ENCODE measurements at places on chromosomes 4 and X.

GRCh38 chr4:181350615-181351415 is 892.4 kb upstream of the TENM3 start:
- DNase-seq: no peak

- no peak for DNase-seq
Observed at GRCh38 chr4:140070973-140071372, 83.0 kb downstream of the MAML3 start.

DNA sequence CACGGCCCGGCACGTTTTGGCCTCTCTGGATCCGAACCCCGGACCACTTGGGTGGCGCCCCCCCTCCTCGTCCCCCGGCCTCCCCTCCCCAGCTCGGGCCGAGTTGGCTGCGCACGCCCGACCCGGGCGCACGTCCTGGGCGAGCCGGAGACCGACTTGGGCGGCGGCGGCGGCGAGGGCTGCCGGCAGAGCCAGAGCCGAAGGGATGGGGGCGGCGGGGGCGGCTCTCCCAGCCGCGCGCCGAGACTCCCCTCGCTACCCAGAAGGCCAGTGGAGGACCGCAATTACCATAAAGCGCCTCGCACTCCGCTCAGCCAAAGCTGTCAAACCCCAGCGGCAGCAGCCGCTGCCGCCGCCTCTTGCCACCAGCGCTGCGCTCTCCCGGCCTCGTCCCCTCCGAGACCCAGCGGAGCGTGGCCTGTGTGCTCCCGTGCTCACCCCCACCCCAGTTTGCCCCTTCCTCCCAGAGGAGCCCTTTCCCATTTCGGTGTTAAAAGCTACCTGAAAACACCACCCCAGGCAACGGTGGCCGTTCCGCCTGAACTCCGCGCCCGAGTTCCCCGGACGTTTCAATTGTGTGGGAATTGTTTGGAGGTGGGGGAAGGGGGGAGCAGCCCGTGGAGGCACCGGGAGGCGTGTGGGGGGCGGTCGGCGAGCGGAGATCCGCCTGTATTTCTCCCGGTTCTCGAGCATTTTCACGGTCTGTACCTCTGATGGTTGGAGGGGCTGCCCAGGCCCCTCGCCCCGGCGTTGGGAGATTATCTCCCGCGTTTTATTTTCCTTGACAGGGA is 701 bp upstream of the BCOR start:
- peak; percentile 80 for DNase-seq

GRCh38 chrX:147351644-147352043 is 537.1 kb upstream of the CXorf51A start:
- DNase-seq: no peak

DNA sequence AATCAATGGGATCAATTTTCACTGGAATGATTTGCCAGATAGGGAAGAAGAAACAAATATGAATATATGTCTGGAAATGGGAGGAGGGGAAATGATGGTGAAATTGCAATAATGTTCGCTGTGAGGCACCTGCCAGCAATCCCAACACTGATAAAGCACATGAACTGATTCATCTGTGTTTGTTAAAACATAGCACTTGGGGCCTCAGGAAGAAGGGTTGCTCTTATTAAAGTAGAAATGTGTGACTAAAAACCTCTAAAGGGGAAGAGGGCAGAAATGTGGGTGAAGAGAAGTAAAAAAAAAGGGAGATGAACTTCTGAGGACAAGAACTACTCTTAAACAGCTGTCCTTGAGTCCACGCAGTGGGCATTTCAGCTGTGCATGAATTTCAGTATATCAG is 101.4 kb downstream of the C4orf51 start:
- no peak for DNase-seq

- DNase-seq: no peak
Observed at GRCh38 chr4:75741027-75741426, 16.6 kb downstream of the USO1 start.

DNA sequence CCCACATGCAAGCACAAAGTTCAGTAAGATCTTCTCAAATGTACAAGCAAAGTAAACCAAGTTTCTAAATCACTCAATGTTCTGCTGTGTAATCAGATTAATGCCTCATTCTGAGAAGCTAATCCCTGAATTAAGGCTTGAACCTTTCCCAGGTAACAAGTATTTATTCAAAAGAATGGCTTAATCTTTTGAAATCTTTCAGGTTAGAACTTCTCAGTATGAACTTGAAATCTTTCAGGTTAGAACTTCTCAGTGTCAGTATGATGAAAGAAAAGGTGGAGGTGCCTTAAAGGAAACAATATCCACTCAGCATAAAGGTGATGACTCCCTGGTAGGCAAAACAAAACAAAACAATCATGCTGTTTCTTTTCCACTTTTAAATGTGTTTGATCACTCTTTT is 29.0 kb downstream of the TMPRSS11B start:
- DNase-seq: no peak

DNA sequence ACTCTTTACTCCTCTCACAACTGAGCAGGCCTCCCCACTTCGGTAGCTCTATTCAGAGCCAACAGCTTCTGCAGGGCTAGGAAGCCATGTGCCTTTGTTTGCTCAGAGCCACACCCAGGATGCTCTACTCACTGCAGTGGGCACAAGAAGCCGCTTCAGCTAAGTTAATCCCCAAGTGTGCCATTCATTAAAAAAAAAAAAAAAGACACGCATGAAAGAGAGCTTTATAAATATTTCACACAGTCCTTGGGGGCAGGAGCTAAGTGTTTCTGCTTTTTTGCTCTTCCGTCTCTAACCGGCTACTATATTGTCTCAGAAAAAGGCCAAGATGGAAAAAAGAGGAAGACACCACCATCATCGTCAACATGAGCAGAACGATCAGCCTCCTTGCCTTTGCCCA is 8.1 kb downstream of the CRMP1 start:
- no peak for DNase-seq

DNA sequence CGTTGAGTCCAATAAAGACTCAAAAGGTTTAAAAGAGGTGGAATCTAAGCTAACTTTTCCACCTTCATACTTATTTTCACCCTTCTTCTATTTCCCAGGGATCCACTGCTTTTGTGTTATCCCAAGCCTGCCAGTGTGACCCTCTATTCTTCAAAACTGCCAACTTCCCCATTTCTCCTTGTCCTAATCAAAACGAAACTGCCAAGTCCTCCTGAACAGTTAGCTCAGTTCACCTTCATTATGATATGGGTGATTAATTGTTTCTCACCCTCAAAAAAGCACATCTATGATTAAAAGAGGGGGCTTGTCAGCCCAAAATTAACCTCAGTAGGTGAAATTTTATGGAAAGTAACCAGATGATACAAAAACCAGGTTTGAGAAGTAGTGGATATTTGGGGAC is 108.4 kb downstream of the GUCY2F start:
- no peak for DNase-seq

- no peak for DNase-seq
Observed at GRCh38 chr4:10299601-10300000, 157.6 kb downstream of the ZNF518B start.

DNA sequence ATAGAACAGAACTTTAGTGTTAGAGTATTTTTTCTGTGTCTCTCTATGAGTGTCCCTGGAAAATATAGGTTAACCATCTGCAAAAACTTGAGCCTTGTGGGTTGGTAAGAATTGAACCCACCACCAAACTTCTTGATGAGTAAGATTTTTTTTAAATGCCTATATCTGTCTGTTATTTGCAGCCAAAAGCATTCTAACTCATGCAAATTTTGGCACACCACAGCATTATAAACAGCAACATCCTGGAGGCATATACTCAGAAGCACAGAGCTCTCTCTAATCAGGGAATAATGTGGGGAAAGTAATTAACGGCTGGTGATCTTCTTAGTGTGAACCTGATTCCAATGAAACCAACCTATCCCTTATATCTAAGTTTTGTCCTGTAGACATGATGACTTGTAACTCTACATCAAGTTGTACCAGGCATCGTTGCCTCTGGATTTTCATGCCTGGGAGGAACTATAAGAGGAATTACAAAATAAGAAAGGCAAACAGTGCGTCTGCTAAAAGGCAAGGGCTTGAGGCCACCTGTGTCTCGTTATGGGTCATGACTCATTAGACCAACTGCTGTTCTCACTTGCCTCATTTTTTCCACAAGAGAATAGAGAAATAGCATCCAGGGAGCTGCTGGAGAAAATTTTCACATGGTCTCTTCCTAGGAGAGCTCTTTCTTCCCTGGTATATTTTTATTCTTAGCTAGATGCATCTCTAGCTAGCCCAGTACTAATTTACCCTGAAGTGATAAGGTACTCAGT is 202.4 kb downstream of the CHIC2 start:
- no peak for DNase-seq

DNA sequence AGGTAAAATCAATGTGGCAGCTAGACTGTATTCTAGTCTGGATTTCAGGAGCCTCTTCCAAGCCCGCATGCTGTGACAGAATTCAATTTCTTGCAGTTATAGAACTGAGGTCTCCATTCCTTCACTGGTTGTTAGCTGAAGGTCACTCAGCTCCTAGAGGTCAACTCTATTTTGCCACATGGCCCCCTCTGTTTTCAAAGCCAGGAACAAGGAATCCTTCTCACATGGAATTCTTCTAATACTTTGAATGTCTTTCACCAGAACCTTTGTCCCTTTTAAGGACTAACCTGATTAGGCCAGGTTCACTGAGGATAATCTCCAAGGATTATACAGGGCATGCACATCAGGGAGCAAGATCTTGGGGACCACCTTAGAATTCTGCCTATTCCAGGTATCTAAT is 23.4 kb upstream of the MMRN1 start:
- DNase-seq: no peak

GRCh38 chr4:129037093-129037492 is 56.2 kb downstream of the SCLT1 start:
- no peak for DNase-seq

GRCh38 chr4:89306486-89307177 is 968 bp downstream of the GPRIN3 start:
- DNase-seq: no peak

GRCh38 chr4:6264225-6264540 is 5.5 kb upstream of the WFS1 start:
- no peak for DNase-seq

- no peak for DNase-seq
Observed at GRCh38 chr4:10275696-10276095, 159.1 kb upstream of the WDR1 start.

- no peak for DNase-seq
Observed at GRCh38 chr4:8656185-8656517, 63.6 kb downstream of the CPZ start.

GRCh38 chrX:49312176-49312575 is 8.7 kb downstream of the GAGE10 start:
- DNase-seq: no peak

GRCh38 chr4:1523907-1524636 is 117.8 kb upstream of the NKX1-1 start:
- DNase-seq: no peak

- no peak for DNase-seq
Observed at GRCh38 chr4:143286701-143287571, 49.7 kb upstream of the GAB1 start.

DNA sequence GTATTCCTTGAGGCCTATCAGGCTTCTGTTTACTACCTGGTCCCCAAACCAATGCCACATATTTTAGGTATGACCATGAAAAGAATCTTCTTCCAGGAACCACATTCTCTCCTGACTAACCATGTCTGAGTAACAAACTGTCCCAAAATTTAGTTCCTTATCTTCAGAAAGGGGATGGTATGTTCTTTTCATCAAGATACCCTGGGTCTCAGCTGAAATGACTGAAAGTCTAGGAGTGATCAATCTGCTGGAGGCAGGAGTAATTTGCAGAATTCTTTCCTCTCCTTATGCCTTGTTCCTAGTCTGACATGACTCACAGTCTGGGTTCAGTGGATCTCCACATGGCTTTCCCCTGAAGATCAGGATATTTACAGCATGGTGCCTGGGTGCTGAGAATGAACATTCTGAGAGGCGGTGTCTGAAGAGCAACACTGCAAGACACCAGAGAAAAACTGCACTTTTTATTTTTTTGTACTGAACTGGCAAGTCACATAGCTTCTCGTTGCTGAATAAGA is 665.5 kb downstream of the TLL1 start:
- no peak for DNase-seq

DNA sequence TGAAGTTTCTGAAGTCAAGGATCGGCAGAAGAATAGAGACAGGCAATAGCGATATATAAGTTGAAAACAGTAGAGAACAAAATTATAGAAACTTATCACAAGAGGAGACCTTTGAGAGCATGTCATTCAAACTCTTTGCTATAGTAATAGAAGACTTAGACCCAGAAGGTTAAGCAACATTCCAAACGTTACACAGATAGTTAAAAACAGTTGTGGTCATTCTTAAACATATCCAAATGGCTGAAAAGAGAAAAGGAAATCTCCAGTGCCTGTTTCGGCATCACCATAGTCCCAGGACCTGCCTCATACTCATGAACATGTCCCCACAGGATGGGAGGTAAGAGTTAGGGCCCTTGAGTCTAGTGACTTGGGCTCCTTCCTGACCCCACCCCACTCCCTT is 258.1 kb upstream of the NOCT start:
- no peak for DNase-seq

DNA sequence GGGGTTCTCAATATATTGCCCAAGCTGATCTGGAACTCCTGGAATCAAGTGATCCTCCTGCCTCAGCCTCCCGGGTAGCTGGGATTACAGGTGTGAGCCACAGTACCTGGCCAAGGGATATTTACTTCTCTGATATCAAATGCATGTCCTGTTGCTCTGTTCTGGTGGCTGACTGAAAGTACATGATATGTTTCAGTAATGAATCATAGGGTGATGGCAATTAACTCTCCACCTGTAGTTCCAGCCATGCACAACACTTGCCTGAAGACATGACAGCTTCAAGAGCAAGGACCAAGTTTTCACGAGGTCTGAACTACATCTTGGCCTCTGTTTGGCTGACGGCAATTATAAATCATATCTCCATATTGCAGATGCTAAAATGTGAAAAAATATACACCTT is 9.1 kb downstream of the ZCCHC4 start:
- no peak for DNase-seq

- DNase-seq: no peak
Observed at GRCh38 chr4:40334591-40335524, at the start of gene CHRNA9. Gene CHRNA9 (plus strand): TSS chr4:40335333. CDS start chr4:40335468, 135 bp downstream.

GRCh38 chr4:88535090-88535755 is 11.6 kb upstream of the PYURF start:
- DNase-seq: no peak

- peak; percentile 44 for DNase-seq
Observed at GRCh38 chr4:81722290-81722851, 250.7 kb upstream of the RASGEF1B start.

GRCh38 chr4:151772274-151772673 is 11.5 kb upstream of the GATB start:
- DNase-seq: no peak

DNA sequence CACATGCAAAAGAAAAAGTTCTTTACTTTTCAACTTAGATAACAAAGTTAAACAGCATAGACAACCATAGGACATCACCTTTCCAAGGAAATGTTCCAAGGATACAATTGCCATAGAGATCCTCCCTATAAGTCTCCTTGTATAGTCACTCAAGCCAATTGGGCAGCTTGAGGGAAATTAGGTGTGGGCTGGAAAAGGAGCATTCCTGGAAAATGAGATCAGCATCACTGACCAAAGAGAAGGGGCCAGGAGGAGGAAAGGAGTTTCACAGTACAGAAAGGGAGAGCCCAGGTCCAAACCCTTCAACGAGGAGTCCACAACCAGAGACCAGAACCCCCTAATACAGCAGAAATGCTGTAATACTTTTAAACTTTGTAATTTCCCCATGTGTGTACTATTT is 91.5 kb upstream of the PPARGC1A start:
- no peak for DNase-seq
